Kidney tubule cell (primary cell): ENCODE measurements at places on chromosomes 1 and 21.
A peak's percentile ranks its signal among the peaks of the same experiment; 100 is the strongest.

DNA sequence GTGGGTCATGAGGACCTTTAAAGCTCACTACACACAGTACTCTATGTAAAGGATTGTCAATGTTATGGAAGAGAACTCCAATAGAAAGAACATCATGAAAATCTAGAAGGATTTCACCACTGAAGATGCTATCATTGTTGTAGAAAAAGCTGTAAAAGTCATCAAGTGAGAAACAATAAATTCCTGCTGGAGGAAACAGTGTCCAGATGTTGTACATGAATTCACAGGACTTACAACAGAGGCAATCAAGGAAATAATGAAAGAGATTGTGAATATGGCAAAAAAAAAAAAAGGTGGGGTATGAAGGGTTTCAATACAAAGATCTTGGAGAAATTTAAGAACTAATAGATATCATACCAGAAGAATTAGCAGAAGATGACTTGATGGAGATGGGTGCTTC is 355.1 kb upstream of the ZRANB2 start:
- DNase-seq: no peak

- DNase-seq: no peak
These were observed 428.2 kb downstream of the SMYD3 start for GRCh38 chr1:246078888-246079252.

- DNase-seq: no peak
These were observed 1.1 kb downstream of the INKA2 start for GRCh38 chr1:111738133-111738435.

GRCh38 chr1:1082239-1082775 is 8.2 kb upstream of the RNF223 start:
- DNase-seq: no peak

DNA sequence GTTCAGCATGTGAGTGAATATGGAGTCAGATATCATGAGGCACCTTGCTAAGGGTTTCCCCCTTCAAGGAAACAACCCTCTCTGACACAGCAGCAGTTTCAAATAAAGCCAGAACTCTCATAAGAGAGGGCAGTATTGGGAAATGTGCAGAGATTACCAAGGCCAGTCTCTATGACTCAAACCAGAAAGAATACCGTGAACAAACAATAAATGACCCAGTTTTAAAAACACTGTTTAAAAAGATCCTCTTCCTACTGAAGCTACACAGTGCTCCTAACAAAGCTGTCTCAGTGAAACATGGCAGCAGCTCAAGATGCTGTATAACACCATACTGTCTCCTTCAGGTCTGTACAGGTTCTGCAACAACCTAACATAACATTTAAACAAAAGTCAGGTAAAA is 102.6 kb downstream of the KIAA0319L start:
- no peak for DNase-seq

GRCh38 chr1:234683861-234684632 is 74.1 kb upstream of the IRF2BP2 start:
- peak; percentile 70 for DNase-seq

GRCh38 chr1:154614247-154614646 is 6.3 kb upstream of the ADAR start:
- DNase-seq: no peak

- DNase-seq: no peak
These were observed 14.3 kb downstream of the EDEM3 start for GRCh38 chr1:184740344-184740743.

DNA sequence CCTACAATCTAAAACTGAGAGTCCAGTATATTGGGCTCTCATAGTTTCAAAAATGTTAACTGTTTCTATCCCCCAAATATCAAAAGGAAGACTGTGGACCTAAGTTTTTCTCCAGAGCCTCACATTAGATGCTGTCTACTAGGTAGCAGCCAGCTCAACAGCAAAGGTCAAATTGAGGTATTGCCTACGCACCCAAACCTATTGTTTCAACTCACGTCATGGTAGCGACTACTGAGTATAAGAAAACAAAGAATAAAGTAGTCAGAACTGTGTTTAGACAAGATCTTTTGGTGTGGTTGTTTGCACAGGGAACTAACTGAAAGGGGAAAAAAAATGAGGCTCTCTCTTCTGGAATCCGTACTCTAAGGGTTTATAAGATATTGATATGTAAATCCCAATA is 173.2 kb downstream of the LBR start:
- DNase-seq: no peak

- DNase-seq: peak; percentile 57
These were observed 9.8 kb downstream of the KCNN3 start for GRCh38 chr1:154860156-154860870.

- DNase-seq: peak; percentile 79
These were observed 392.4 kb downstream of the RPS6KC1 start for GRCh38 chr1:213443415-213443814.

- DNase-seq: peak; percentile 51
These were observed 31.6 kb downstream of the DOP1B start for GRCh38 chr21:36188081-36188681.

- no peak for DNase-seq
These were observed 120.3 kb upstream of the ATP1A1 start for GRCh38 chr1:116252785-116253184.

DNA sequence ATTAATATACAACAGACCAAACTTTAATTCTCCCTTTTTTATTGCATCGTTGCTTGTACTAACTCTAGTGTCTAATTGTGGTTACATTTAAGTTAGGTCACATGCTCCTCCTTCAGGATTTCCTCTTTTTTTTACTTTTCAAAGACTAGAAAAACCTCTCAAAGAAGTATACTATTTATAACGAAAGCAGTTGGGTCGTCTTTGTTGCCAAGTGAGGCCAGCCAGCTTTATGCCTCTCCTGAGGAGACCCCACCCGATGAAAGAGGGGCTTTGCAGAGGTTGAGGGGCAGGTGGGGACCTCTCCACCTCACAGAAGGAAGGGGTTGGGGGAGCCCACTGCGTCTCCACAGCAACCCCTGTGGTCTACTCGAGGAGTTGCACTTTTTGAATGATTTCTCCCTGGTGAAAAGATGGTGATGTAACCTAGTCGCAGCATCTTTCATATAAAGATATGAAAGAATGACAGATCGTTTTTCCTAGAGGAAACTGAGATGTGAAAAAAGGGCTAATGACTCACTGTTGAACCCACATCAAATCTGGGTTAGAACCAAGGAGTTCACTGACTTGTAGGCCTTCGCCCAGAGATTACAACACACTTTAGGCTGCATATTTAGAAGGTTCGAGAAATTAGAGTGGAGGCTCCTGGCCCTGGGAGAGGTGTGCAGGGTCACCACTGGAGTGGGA is 6.4 kb downstream of the TGFB2 start:
- no peak for DNase-seq

DNA sequence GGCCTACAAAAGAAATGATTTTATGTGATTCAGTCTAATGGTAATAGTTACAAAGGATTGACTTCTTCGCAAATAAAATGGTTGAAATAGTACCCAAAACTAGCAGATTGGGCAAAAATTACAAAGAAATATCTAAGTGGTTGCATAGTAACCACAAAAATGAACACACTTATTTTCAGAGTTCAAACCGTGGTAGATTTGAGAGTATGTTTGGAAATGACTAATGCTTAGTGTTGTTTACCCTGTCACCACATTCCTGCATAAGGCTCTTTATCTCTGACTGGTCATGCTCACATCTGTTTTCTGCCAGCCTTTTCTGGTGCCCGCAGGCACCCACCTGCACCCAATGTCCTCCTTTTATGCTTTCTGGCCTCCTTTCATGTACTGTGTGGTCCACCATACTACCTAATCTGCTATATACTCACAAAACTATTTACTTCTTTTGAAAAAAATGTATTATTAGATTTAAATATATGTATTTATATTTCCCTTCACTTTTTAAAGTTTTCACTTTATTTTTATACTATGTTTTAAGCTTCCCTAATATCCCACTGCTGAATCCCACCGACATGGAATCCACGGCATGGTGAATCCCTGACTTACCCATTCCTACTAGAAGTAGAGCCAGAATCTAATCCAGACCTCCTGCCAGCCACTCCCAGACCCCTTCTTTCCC is 30.3 kb downstream of the PTPRC start:
- peak; percentile 86 for DNase-seq

DNA sequence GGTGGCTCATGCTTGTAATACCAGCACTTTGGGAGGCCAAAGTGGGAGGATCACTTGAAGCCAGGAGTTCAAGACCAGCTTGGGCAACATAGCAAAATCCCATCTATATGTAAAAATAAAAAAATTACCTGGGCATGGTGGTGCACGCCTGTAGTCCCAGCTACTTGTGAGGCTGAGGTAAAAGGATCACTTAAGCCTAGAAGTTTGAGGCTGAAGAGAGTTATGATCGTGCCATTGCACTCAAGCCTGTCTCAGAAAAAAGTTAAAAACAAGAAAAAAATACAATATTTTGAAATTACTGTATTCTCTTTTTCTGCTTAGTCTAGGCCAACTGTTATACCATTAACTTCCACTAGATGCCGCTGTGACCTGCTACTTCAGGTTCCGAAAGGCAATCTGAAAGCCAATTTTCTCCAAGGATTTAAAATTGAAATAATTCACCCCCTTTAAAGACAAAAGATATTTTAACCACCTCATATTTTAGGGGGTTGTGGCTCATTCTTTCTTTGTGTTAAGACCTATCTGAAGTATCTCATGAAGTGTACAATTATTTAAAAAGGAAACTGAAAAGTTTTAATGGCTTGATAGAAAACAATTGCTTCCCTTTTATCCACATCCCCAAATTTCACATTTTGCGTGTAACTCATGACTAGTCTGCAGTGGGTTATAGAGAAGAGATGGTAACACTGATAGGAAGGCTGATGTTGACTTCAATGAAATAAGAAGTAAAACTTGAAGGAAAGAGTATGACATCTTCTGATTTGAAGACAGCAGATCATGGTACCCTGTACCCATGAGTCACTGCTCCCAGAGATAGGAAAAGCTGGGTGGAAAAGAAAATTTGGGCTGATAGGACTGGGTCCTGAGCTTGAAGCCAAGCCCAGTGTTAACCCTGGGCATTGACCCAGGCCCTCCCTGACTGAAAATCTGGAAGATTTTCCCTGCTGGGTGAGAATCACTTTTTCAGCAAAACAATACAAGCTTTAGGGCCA is 24.4 kb upstream of the CLDN14 start:
- DNase-seq: peak; percentile 51

- no peak for DNase-seq
These were observed 115.7 kb downstream of the KCNJ6 start for GRCh38 chr21:37800456-37801061.

DNA sequence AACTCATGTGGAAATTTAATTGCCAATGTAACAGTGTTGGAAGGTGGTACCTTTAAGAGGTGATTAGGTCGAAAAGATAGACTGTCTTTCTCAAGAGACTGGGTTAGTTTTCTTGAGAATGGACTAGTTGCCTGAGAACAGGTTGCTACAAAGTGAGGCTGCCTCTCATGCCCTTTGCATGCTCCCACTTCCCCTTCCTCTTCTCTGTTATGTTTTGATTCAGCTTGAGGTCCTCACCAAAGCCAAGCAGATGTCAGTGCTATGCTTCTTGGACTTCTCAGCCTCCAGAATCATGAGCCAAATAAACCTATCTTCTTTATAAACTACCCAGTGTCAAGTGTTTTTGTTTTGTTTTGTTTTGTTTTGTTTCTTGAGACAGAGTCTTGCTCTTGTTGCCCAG is 187.0 kb upstream of the RUNX1 start:
- no peak for DNase-seq

- DNase-seq: peak; percentile 36
These were observed 59.9 kb downstream of the JAK1 start for GRCh38 chr1:64906447-64906846.

DNA sequence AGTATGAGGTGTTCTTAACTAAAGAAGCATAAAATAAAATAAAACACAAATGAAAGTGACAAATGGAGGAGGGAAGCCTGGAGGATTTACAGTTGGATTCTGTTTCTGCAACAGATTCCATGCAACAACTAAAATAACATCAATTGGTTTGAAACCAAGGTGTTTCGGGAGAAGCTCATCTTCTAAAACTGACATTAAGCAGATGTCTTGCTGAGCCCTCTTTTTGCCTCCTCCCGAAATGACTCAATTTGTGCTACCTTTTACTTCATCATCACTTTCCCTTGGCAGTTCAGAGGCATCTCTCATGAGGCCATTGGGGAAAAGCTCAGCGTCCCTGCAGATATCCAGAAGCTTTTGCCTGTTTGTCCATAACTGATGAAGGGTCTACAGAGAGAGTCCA is 121.6 kb upstream of the ADAR start:
- no peak for DNase-seq

GRCh38 chr1:33381977-33382376 is 48.9 kb downstream of the PHC2 start:
- DNase-seq: no peak

DNA sequence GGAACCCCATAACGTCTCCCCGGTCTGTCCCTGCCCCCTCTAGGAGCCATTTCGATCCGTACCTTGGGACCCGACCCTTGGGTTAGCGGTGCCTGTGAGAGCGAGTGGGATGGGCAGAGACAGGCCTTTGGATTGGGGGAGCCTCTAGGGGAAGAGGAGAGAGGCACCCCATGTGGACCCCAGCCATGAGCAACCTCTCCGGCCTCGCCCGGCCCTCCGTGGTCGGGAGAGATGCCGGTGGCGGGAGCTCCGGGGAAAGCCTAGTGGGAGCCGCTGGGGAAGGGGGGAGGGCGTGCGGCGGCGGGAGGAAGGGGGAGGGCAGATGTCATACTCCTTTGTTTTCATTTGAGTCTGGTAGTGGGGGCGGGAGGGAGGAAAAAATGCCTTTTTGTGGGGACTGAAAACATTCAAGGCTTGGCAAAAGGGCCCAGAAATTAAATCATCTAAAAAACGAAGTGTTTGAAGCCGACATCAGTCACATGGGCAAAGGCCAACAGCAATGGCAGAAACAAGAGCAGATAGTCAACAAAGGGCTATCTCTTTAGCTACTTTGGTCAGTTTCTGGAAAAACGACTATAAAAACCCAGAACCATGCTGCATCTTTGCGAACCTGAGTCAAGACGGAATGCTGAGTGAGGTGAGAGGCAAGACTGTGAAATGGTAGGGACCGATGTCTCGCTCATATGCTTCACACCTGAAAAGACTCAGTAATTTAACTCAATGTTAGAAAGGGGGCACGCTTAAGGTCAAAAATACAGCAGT is 758 bp downstream of the PTBP2 start:
- peak; percentile 57 for DNase-seq

DNA sequence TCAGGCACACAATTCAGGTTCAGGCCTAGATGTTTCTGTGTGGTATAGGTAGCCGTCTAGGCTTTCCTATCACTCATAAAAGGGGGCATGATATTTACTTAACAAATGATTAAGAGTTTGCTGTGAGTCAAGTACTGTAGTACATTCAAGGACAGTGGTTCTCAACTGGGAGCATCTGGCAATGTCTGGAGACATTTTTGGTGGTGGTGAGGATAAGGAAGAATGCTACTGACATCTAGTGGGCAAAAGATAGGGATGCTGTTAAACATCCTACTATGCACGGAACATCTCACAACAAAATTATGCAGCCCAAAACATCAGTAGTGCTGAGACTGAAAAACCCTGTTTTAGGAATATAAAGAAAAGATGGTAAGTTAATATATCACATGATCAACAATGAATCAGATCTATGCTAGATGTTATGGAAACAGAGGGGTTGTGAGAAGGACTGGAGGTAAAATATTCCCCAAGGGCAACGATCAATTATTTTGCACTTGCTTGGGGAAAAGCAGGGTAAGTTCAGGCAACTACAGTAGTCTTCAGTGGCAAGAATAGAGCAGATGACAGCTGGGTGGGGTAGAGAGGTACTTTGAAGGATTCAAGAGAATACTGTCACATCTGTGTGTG is 4.9 kb downstream of the DNTTIP2 start:
- DNase-seq: peak; percentile 43
